ENCODE measurements at places on chromosomes 3 and 15.

- no peaks in the 10 kb centered on the region for H3K27me3 ChIP-seq
- DNase-seq: no peak
Measured at GRCh38 chr3:40731445-40731844, 206.7 kb downstream of the ZNF621 start.

DNA sequence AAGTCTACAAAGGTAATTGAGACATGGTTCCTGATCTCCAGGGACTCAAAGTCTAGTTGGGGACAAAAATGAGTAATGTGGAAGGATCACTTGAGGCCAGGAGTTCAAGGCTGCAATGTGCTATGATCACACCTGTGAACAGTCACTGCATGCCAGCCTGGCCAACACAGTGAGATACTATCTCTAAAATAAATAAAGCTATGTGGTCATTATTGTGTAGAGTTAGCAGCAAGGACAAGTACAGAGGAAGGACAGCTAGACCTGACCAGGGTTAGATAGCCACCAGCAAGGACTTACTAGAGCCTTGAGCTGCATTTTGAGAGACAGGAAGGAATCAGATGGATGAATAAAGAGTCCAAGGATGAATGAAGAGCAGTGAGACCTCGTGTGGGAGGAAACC, 166.5 kb downstream of the MINAR1 start:
- no peak overlapping the region for H3K27ac ChIP-seq
- H3K4me3 ChIP-seq: no peak overlapping the region
- no peak for DNase-seq
- peaks cover 7% of the 10 kb centered on the region for H3K4me1 ChIP-seq
- no peaks in the 10 kb centered on the region for H3K36me3 ChIP-seq
- peaks cover 45% of the 10 kb centered on the region for H3K27me3 ChIP-seq

GRCh38 chr3:33652736-33653135, 65.3 kb downstream of the CLASP2 start:
- H3K27me3 ChIP-seq: no peaks in the 10 kb centered on the region
- peaks cover 73% of the 10 kb centered on the region for H3K4me1 ChIP-seq
- H3K36me3 ChIP-seq: no peaks in the 10 kb centered on the region
- DNase-seq: no peak

DNA sequence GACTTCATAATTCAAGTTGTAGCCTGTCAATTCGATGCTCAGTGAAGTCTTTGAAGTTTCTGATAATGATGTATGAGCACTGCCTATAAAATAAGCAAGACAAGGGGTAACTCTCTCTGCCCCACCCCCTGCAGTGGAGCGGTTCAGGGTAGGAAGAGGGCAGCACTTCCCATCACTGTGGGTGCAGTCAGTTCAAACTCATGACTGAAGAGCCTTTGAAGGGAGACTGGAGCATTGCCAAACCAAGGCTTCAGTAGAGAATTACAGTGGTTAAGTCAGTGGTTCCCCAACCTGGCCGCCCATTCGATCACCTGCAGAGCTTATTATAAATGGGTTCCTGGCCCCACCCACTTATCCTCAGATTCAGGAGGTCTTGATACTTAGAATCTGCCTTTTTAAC, 190.6 kb downstream of the SHQ1 start:
- no peak overlapping the region for H3K4me3 ChIP-seq
- no peaks in the 10 kb centered on the region for H3K36me3 ChIP-seq
- DNase-seq: no peak
- peaks cover 28% of the 10 kb centered on the region for H3K27me3 ChIP-seq
- no peak overlapping the region for H3K27ac ChIP-seq

DNA sequence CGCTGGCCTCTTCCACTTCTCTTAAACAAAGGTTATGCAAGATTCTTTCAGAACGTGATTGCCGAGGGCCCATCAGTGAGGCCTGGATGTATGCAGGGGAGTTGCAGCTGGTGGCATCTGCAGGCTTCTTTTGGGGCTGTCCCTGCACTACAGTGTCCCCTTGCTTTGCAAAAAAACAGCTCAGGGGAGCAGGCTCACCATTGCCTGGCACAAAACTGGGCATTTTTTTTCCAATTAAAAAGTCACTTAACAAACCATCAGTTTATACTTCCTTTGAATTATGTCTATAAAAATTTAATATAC, 148.6 kb downstream of the ATP10A start:
- no peak overlapping the region for H3K27ac ChIP-seq
- DNase-seq: no peak
- no peaks in the 10 kb centered on the region for H3K4me1 ChIP-seq
- H3K36me3 ChIP-seq: no peaks in the 10 kb centered on the region
- no peak overlapping the region for H3K4me3 ChIP-seq
- peaks cover 17% of the 10 kb centered on the region for H3K27me3 ChIP-seq

- no peak overlapping the region for H3K4me3 ChIP-seq
- no peak overlapping the region for H3K27ac ChIP-seq
- H3K4me1 ChIP-seq: peaks cover 54% of the 10 kb centered on the region
- no peaks in the 10 kb centered on the region for H3K36me3 ChIP-seq
Measured at GRCh38 chr3:124079912-124080276, 88.0 kb upstream of the ROPN1 start.

All from left ventricle myocardium inferior (tissue), 1 donor.